Stimulated activated CD8-positive, alpha-beta memory T cell treated with anti-CD3 and anti-CD28 coated beads, Interleukin-4, amount 100 ng/mL, for 1 hour (primary cell): ENCODE measurements at places on chromosomes 13 and 19.
A peak's percentile ranks its signal among the peaks of the same experiment; 100 is the strongest.

- DNase-seq = no peak
Observed at GRCh38 chr13:109345433-109345941, 440.9 kb downstream of the IRS2 start.

- DNase-seq = no peak
Observed at GRCh38 chr13:42333613-42334328, 61.8 kb downstream of the AKAP11 start.

DNA sequence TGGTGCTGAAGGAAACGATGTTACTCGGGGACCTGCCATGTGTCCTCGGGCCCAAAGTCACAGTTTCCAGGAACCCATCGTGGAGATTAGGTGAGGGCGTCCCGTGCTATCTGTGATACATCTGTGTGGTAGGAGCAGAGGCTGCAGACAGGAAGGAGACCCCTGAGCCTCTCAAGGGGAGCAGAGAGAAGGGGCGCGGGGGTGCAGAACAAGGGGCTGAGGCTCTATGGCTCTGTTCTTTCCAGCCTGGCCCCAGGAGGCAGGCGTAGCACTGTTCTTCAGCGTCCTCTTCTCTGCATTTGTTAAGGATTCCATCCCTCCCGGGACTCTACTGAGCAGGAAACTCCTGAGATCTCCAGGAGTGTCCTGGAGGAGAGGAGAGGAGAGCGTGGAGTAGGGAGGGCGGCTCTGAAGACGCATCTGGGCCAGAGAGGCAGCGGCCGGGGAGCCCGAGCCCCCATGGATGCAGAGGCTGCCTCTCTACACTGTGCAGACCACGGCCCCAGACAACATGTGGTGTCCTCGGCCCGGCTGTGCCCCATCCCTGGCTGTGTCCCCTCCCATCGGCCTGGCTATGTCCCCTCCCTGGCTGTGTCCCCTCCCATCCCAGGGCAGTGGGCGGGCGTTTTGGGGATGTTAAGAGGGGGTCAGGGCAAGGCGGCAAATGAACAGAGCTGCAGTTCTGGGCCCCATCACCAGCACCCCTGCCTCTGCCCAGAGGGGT, 118.0 kb downstream of the ATP11A start:
- DNase-seq = no peak

- DNase-seq = peak; percentile 64
Observed at GRCh38 chr19:4066682-4067395, at the start of gene ZBTB7A. ZBTB7A (minus strand) TSS chr19:4066899; CDS start chr19:4055232, 11,667 bp downstream.

DNA sequence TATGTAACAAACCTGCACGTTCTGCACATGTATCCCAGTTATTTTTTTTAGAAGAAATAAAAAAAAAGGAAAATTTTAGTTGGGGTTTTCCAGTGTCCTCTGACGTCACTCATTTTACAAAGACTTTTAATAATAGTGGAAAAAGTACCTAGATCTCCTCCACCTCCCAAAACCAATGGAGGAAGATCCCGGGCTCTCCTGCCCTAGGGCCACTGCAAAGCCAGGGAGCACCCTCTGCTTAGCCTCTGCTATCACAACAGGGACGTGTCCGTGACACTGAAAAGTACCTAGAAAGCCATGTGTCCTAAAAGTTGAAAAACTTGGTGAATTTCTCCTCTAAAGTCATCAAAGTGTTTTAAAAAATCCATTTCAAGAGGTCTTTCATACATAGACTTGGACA, 46.7 kb upstream of the IRS2 start:
- DNase-seq = no peak

GRCh38 chr19:9940778-9941177, 4.5 kb upstream of the OLFM2 start:
- DNase-seq = no peak

DNA sequence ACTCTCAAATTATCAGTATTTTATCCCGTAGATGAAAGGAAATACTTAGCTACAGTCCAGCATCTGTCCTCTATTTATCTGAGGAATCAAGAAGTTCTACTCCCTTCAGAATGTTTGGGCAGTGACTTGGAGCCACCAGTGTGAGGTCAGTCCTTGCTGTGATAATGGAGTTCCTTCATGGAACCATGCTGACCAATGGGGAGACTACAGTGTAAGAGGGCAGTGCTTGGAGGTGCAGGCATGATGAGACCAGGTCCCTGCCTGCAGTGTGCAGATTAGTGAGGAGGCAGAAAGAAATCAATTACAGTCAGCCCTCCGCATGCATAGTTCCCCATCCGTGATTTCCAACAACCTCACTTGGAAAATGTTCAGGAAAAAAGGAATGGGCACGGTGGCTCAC, at the start of gene C19orf18:
TSS of gene C19orf18 (minus strand) at position 101 of the 400 bp plus-strand sequence. CDS start 102 bp downstream, outside the sequence.
- no peak for DNase-seq

GRCh38 chr13:60572003-60572798, 175.2 kb downstream of the TDRD3 start:
- no peak for DNase-seq

DNA sequence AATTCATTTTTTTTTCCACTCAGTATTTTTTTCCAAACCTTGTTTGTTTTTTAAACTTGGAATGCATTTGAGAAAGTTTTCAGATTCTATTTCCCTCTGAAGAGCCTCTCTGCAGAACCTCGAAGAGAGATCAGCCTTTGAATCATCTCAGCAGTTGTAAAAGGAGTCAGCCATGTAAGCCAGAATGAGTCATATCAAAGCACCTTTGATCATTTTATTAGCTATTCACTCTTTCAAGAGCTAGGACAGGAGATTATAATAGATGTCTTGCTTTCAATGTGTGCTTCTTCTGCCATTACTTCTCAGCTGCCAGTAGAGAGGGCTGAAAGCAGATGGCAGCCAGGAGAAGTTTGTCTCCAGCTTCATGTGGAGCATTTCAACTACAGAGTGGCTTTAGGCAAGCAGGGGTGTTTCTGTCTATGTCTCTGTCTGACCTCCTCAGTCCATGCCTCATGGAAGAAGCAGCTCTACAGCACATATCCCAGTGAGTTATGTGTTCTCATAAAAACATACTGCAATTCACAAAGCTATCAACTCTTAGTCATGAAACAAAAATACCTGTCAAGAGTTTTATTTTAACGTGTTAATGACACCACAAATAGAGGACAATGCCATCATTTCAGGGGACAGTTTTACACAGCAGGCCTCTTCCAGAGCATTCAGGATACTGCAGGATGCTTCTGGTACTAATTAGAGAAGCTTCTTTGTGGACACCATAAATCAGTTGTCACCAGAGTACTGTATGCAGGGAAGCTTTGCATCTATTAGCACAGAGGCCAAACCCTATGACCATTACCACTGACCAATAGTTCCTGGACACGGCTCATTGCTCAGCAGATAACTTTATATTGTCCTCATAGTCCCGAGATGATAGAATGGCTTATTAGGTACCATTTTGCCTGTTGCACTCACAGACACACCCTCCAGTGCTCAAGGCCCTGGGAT, 94.3 kb downstream of the NHLRC3 start:
- DNase-seq = no peak

DNA sequence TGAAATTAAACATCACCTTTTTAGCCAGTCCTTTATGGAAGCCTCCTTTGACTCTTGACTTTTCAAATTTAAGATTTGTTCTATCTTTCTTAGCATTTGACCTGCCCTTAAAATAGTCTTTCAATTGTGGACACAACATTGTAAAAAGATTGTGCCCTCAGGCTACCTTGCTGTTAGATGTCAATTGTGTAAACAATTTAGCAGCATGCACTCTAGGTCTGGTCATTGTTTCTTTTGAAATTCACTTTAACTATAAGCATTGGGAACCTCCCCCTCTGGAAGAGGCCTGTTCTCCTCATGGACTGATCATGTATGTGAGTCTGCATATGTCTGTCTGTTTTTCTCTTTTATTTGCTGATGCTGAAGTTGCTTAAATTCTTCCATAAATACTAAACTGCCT, 31.5 kb upstream of the PABPC3 start:
- DNase-seq = no peak

DNA sequence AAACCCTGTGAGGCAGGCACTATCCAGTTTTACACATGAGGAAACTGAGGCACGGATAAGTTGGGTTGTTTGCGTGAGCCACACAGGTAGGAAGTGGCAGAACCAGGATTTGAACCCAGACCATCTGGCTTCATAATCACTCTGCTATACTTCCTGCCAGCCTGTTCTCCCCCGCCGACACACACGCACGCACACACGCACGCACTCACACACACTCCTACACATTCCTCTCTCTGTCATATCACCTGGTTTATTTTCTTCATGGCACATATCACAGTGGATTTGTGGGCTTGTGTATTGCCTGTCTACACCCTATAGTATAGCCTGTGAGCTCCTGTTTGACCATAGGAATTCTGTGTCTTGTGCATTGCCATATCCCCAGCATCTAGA, 140.0 kb downstream of the SIPA1L3 start:
- DNase-seq = no peak

DNA sequence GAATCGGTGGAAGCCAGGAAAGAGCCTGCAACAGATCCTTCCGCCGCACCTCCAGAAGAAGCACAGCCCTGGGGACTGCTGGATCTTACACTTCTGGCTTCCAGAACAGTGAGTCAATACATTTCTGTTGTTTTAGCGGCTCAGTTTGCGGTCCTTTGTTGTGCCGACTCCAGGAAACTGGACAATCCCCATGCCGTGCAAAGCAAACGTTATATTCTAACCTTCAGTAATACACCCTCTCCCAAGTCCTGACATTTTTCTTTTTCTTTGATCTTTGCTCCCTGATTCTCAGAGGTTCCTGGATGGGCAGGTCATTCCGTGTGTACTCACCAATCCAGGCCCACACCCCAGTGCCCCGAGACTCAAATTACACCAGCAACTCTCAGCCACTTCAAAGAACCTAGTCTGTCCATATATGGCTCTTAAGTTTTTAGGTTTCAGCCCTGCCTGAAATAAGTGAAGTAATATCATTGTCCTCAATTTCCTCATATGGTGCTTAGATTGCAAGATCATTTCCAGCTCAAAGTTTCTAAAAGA, 387.1 kb upstream of the SGCG start:
- DNase-seq = no peak

DNA sequence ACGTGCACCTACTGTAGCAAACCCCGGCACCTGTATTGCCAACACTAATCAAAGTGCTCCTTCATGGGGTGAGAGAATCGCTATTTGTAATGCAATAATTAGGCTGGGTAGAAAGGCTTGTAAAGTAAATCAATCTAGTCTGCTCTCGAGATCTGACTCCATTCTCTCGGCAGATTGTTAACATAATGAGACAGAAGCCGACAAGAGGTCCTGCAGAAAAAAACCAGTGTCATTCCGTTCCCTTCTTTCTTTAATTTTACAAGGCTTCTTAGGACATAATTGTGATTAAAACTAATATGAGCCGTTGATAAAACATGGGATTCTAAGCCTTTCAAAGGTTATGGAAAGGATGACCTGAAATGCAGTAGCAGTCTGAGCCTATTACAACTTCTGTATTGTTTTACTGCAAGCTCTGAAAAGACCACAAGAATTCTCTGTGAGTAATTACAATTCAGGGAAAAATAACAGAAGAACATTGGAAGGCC, 530.0 kb downstream of the PCDH9 start:
- no peak for DNase-seq

GRCh38 chr19:53076984-53077383, 26.2 kb downstream of the ZNF160 start:
- no peak for DNase-seq

GRCh38 chr13:114325729-114326128, 11.4 kb downstream of the CHAMP1 start:
- DNase-seq = no peak

- DNase-seq = no peak
Observed at GRCh38 chr19:44367024-44367423, 10.5 kb upstream of the ZNF112 start.
